Stimulated activated CD8-positive, alpha-beta memory T cell treated with anti-CD3 and anti-CD28 coated beads, Interleukin-4, amount 100 ng/mL, for 1 hour (primary cell): ENCODE measurements at places on chromosomes 13 and 19.

GRCh38 chr13:49844181-49844580 is 51.7 kb upstream of the KPNA3 start:
- DNase-seq: no peak

- DNase-seq: no peak
Measured at GRCh38 chr19:54422136-54422535, 6.9 kb downstream of the TTYH1 start.

- no peak for DNase-seq
Measured at GRCh38 chr13:99911965-99912566, 59.5 kb downstream of the ZIC5 start.

DNA sequence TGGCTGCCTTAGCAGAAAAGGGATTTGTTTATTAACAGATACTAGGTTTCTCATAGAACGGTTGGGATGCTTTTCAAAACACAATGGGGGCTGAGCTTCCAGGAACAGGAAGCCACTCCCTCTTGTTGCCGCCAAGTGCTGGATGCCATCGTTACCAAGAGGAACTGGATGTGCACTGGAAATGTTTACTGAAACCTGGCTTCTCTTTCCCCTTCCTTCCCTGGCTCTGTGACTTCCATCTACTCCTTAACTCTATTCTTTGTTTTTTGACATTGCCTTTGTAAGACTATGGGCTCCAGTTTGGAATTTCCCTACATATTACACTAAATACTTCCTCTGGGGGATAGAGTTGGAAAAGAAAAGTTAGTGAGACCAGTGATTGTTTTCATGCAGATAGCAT is 11.7 kb upstream of the KL start:
- DNase-seq: no peak

DNA sequence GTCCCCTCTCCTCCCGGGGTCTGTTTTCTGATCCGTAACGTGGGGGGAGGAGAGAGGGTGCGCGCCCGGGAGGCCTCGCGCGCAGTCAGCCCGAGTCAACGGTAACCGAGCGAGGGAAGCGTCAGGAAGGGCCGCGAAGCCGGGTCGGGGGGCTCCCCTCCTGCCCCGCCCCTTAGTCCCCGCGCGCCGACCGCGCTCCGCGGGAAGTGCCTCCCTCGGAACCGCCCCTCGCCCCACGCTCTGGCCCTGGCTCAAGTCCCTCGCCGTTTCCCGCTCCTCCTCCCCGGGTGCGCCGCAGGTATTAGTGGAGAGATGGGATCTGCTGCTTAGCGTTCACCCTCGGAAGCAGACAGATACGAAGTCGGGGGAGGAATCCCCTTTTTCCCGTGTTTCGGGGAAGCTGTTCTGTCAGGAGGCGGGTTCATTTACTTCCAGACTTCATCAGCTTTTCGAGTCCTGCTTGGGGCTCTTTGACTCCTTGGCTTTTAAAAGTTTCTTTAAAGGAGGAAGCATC is 770 bp downstream of the HNRNPM start:
- no peak for DNase-seq

- DNase-seq: no peak
Measured at GRCh38 chr13:110442930-110443621, 118.4 kb downstream of the RAB20 start.

DNA sequence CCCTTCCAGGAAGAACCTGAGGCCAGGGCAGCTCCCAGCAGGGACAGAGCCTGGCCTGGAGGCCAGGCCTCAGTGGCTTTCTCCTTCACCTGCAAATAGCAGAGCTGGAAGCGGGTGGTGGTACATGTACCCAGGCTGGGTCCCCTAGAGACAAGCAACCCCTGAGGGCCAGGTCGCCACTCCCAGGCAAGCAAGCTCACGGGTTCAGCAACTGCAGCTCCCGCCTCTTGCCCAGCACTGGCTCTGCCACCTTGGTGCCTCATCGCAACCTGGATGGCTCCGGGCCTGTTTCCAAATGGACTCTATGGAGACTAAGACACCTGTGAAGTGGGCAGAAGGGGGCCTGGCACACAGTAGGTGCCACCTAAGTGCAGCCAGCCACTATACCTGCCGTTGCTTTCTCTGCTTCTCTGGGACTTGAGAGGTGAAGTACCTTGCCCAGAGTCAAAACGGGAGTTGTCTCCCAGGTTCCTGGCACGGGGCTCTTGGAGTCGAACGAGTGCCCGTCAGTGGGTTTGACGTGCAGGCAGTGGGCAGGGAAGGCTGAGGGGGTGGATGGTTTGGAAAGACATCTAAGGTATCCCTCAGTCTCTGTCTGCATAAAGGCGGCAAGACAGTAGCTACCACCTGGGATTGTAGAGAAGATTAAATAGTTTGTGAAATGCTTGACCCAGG is 2.4 kb upstream of the PLPP2 start:
- DNase-seq: no peak

GRCh38 chr13:112870737-112871287 is 98.2 kb upstream of the MCF2L start:
- DNase-seq: no peak

DNA sequence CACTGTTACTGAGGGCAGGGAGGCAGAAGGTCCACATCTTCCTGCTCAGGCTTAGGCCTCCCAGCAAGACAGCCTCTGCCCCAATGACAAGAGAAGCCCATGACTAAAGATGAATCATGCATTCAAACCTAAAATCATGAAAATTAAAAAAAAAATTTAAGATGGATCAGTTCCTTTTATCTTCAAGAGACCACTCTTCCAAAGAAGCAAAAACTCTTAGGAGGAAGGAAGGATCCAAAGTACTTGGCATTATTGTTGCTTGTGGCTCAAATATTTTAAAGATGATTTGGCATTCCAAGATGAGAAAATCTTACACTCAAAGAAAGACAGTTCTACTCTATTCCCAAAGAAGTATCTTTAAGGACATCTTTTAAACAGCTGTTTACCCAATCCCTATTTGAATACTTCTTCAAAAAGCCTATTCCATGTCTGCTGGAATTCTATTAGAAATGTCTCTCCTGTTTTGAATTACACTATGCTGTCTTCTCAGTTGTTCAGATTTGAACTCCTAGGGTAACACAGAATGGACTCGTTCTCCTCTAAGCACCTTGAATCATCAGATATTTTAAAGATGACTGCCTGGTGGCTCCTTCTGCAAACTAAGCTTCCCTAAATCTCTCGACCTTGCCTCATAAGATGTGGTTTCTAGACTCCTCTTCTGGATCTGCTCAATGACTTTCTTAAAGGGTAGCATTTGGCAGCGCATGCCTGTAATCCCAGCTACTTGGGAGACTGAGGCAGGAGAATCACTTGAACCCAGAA is 7.0 kb downstream of the SERP2 start:
- DNase-seq: no peak

DNA sequence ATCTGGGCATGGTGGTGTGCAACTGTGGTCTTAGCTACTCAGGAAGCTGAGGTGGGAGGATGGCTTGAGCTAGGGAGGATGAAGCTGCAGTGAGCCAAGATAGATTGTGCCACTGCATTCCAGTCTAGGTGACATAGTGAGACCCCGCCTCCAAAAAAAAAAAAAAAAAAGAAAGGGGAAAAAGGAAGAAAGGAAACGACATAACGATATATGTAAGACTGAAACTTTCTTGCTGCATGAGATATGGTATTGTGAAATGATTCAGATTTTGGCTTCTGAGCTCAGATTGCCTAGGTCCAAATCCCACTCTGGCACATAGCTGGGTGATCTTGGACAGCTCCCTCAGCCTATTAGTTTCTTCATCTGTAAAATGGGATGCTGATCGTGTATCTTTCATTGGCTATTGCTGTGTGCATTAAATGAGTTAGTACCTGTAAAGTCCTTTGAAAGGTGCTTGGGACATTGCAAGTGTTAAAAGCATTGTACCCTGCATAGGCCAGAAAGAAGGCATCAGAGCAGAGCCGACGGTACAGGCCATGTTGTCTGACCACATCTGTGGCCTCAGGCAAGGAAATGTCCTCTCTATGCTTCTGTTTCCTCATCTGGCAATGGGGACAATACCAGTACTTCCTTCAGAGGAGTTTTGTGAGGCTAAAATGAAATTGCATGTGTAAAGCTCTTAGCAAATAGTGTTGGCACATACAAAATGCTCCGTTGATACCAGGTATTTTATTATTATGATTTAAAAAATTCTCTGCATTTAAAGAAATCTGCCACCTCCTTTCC is 32.6 kb upstream of the SLC46A3 start:
- no peak for DNase-seq

DNA sequence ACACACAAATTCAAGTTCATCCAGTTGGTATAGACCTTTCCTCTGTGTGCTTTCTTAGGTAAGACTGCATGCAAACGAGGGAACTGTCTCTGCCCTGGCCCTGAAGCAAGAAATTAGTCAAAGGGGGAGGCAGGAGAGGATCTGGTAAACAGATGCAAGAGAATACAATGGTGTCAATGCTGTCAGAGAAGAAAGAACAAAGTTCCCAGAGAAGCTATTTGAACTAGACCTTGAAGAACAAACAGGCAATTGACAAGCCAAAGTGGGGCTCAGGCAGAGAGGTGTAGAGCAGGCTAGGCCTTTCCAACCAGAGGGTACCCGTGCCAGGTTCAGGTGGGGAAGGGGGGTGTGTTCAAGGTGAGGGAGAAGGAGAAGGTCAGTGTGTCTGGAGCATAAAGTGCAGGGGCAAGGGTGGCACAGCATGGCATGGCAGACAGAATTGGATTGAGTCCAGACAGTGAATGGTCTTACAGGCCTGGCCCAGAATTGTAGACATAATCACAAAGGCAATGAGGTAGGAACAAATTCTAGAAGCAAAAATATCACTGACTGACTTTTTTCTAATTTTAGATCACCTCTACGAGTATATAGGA is 95.0 kb upstream of the STARD13 start:
- no peak for DNase-seq

DNA sequence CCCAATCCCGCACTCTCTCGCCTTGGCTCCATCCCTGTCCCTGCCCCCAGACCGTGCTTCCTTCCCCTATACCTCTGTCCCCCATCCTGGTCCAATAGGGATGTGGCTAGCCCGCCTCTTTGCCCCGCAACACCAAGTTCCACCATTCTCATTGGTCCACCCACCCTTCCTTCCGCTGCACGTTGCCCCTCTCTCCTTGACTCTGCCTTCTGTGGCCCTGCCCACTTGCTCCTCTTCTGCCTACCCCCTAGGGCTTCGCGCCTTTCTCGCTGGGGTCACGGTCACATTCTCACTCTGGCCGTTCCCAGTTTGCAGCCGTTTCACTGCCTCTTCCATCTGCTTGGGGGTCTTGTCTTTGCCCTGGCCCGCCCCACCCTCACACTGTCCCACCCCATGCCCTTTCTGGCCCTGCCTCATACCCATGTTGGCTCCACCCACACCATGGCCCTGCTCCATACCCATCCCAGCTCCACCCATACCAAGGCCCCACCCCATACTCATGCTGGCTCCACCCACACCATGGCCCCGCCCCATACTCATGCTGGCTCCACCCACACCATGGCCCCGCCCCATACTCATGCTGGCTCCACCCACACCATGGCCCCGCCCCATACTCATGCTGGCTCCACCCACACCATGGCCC is 4.5 kb upstream of the ARHGAP45 start:
- no peak for DNase-seq

- no peak for DNase-seq
Measured at GRCh38 chr19:40596608-40597328, 4.4 kb upstream of the LTBP4 start.

DNA sequence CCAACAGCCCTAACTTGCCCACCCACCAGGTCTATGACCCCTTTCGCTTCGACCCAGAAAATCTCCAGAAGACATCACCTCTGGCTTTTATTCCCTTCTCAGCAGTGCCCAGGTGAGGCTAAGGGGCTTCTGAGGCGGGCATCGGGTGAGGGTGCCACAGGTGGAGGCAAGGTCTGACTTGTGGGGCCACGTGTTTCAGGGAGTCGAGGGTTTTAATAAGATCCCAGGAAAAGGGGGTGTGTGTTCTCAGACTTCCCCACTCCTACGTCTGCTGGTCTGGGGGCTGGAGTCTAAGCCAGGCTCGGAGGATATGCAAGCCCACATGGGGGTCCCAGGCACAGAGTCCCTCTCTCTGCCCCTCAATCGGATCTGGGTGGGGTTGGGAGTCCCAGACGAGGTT is 30.9 kb upstream of the CYP4F8 start:
- no peak for DNase-seq

- no peak for DNase-seq
Measured at GRCh38 chr19:41426952-41427646, at the start of gene B3GNT8. Gene B3GNT8, minus strand, starts transcription at chr19:41427374. Its CDS starts 596 bp downstream, at chr19:41426778.

- DNase-seq: peak; percentile 33
Measured at GRCh38 chr19:17184371-17184841, 30.8 kb upstream of the USE1 start.

DNA sequence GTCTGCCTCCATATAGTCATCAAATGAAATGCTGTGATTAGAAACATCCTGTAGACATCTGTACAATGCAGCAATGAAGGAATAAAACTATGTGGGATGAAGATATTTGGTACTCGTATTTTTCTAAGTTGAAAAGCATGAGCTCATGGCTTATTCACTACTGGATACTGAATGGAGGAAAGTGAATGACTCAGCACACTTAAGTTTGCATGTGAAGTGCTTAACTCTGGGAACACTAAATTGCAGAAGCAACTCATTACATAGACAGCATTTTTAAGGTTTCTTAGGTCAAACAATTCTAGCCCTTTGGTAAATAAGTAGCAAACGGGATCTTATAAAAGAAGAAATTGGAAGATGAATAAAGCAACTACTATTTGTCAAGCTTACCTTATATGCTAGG is 429.0 kb upstream of the MIR17HG start:
- DNase-seq: no peak

DNA sequence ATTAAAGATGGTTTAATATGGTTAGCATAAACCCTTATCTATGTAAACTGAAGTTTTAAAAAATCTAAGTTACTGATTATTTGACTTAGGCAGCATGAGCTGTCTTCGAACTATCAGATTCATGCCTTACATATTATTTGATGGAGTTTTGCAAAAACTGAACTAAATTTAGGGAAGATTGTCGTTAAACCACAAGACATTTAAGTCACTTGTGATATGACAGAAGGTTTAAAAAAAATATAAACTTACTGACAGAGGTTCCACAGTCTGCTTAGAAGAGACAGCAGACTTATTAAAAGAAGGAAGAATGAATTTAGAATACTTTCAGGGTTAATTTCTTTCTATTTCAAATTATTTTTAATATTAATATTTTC is 110.9 kb upstream of the FRY start:
- no peak for DNase-seq

- no peak for DNase-seq
Measured at GRCh38 chr13:39515224-39515714, 87.7 kb downstream of the LHFPL6 start.

DNA sequence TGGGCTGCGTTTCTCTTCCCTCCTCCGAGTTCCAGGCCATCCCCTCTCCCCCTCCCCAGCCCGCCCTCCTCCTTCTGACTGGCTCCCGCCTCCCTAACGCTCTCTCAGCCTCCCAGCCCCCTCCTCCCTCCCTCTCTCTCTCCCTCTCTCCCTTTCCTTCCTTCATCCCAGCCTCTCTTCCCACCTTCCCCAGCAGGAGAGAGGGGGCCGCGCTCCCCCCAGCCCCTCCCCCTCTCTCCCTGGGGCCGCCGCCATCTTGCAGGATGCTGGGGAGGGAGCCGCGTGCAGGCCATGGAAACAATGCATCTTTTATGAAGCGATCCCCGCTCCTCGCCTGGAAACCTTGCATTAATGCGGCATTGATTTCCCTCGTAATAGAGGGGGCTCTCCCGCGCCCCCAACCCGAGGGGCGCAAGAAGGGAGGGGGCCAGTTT is 42.6 kb upstream of the ADGRL1 start:
- DNase-seq: peak; percentile 12

GRCh38 chr13:73938372-73939070 is 195.7 kb downstream of the KLF12 start:
- no peak for DNase-seq
